ENCODE measurements at places on chromosomes 5 and 9.

DNA sequence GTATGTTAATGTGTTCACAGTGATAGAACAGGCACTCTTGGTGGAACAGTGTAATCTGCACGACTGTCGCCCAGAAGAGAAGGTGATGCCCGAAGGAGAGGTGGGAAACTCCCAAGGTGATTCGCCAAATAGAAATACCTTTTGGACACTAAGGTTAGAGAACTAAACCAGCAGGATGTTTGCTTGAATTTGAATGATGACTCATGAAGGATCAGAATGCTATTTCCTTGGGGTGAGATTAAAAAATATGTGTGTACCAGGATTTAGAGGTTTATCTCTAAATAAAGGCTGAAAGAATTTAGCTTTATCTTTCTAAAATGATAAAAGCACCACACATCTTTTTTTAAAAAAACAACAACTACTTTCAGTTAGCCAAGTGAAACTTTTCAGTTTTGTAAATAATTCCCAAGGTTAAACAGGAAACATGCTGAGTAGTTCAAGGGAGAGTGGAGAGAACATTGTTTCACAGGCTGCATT lies 297.4 kb upstream of the TAS2R1 start:
- DNase-seq = no peak

DNA sequence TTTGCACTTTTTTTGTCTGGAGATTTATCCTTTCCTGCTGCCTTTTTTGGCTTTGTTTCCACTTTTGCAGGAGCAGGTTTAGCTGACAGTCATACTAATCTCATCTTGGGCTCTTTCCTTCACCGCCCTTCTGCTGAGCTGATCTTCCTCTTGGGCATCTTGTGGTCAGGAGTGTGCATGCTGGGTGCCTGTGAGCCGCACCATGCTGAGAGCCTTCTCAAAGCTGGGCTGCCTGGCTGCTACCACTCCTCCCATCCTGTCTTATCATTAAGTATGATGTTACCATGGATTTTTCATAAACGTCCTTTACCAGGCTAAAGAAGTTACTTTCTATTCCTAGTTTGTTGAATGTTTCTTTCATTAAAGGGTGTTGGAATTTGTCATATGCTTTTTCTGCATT lies 49.5 kb upstream of the MCCC2 start:
- no peak for DNase-seq

DNA sequence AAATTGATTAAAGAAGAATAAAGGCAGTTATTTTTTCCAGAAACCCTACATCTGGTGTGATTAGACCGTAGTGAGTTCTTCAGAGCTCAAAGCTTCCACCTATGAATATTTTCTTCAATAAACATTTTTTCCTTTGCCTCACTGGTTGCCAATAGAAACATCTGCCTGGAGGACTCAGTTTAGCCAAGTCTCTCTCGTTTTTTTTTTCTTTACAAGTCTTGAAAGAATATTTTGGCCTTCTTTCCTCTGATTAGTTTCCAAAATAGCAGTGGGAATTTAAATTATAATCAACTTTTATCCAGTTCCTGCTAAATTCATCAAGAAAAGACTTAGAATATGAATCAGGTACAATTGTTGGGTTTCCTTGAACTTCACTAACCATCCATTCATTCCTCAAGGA lies 897.5 kb downstream of the TLE1 start:
- no peak for DNase-seq

GRCh38 chr9:97721396-97721795 lies 24.3 kb upstream of the XPA start:
- DNase-seq = no peak

GRCh38 chr5:60668686-60669304 lies 31.2 kb downstream of the DEPDC1B start:
- DNase-seq = no peak

DNA sequence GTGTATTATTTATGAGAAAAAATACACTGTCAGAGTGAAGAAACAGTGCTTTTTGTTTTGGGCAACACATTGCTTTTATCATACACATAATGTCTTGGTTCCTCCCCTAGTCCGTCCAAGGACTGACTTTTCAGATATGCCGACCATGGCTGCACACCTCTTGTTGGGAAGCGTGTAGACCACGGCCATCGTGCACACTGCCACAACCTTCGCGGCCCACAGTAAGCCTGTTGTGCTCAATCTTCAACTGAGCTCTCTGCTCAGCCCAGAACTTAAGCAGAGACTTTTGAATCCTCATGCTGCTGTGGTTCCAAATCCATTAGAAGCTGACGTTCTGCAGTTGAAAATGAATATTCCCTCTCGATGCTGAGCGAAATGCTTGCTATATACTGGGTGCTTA lies 157.6 kb upstream of the IRX2 start:
- no peak for DNase-seq

DNA sequence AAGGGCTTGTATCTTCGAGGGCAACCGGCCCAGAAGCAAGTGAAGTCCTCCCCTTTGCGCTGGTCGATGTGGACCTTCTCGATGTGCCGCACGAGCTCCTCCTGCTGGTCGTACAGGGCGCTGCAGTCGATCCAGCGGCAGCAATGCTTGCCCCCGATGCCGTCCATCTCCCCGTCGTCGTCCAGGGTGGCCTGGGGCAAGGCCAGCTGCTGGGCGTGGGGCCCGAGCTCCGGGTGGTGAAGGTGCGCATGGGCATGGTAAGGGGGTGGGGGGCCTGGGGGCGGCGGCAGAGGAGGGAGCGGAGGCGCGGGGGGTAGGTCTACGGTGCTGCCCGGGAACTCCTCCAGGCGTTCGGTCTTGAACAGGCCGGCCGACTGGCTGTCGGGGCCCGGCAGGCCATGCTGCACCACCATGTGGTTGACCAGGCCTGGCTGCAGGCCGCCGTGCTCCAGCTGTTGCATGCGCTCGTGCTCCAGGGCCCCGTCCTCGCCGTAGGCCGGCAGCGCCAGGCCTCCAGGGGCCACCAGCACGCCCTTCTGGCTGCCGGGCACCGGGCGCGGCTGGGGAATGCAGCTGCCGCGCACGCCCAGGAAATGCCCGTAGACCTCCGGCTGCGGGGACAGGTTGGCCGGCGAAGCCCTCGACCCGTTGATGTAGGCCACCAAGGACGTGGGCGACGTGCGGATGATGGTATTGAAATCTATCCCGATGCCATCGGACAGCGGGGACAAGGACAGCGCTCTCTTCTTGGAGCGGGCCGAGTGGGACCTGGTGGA lies 181.8 kb downstream of the GLIS3 start:
- DNase-seq = no peak

DNA sequence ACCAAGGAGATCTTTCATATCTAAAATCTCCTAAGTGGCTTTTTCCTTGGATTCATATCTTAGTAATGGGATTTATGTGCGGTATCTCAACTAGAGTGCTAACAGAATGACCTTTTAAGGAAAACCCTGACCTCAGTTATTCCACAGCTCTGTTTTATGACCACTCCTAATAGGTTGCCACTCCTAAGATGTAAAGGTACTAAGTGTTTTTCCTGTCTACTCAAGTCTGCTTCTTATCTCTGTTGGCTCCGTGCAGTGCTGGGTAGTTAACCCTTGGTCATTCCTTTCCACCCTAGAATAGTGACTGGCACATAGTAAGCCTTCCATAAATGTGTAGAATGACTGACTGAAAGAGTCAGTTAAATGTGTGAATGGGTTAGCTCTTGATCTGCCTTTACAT lies 161.4 kb downstream of the DOCK2 start:
- DNase-seq = no peak

DNA sequence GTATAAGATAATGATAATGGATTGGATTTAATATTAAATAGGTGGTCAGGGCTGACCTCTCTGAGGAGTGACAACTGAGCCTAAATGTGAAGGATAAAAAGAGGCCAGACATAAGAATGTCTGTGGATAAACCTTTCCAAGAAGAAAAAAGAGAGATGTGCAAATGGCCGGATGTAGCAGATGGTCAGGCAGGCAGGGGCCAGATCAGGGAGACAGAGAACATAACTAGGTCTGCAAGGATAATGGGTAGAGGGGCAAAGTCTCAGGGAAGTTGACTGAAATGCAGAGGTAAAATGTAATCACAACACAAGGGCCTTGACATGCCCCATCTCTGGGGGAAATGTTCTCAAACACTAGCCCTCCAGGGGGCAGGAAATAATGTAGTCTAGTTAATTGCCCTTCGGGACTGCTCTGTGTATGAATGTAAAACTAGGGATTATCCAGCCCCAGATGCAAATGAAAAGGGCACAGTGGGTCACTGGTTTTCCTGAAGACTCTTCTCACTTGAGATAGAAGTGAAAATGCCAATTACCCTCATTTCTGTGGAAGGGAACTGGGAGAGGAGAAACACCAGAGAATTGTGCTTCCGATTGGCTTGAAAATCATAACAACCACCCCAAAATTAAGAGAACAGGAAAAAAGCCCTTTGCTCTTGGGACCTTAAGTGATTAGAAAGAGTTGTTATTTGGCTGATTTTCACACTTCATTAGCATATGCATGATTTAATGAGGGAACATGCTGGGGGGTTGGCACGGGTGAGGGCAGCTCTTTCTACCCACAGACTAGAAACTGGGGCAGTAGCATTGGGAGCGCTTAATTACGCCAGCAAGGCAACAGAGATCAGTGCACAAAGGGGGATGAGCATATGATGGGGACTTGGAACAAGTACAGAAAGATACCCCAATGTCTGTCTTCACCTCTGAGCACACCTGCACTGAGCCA lies 88.6 kb downstream of the PPP2R2B start:
- no peak for DNase-seq

- DNase-seq = no peak
These were observed 50.4 kb upstream of the FAM170A start for GRCh38 chr5:119578937-119579336.

- no peak for DNase-seq
These were observed 23.1 kb downstream of the SLC25A25 start for GRCh38 chr9:128091144-128091543.

- DNase-seq = no peak
These were observed 314.0 kb downstream of the NDUFS4 start for GRCh38 chr5:53874409-53874808.

GRCh38 chr5:136001466-136001981 lies 27.3 kb upstream of the TGFBI start:
- no peak for DNase-seq

DNA sequence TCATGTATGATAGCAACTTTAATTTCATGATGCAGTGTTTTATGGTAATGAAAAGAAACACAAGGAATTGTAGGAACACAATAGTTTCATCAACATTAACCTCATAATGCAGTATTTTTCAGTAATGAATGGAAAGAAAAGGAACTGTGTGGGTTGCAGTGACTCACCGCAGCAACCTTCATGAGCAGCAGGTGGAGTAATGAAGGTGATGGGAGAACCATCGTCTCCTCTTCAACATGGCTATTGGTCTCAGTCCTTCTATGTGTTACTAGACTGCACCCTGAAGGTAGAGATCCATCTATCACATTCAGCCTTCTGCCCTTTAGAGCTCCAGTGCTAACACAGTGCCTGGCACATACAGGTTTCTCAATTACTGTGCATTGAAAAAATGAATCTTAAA lies 58.0 kb downstream of the TMEM215 start:
- DNase-seq = no peak

- no peak for DNase-seq
These were observed 45.9 kb downstream of the ABCA1 start for GRCh38 chr9:104882086-104882485.

DNA sequence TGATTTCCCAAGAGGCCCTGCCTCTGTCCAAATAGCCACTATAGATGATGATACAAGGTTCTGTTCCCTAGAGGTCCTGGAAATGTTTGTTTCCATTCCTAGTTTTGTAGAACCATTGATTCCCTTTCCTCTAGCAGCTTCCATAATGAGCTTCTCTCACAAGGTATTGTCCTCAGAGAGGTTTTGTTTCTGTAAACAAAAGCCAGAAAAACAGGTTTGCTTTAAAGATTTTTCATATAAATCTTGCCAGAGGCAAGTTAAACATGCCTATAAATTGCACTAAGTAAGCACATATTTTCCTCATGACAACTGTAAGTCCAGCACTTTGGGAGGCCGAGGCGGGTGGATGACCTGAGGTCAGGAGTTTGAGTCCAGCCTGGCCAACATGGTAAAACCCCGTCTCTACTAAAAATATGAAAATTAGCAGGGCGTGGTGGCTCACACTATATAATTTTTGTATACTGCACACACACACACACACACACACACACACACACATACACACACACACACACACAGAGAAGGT lies 1787.7 kb downstream of the EFNA5 start:
- peak; percentile 23 for DNase-seq

DNA sequence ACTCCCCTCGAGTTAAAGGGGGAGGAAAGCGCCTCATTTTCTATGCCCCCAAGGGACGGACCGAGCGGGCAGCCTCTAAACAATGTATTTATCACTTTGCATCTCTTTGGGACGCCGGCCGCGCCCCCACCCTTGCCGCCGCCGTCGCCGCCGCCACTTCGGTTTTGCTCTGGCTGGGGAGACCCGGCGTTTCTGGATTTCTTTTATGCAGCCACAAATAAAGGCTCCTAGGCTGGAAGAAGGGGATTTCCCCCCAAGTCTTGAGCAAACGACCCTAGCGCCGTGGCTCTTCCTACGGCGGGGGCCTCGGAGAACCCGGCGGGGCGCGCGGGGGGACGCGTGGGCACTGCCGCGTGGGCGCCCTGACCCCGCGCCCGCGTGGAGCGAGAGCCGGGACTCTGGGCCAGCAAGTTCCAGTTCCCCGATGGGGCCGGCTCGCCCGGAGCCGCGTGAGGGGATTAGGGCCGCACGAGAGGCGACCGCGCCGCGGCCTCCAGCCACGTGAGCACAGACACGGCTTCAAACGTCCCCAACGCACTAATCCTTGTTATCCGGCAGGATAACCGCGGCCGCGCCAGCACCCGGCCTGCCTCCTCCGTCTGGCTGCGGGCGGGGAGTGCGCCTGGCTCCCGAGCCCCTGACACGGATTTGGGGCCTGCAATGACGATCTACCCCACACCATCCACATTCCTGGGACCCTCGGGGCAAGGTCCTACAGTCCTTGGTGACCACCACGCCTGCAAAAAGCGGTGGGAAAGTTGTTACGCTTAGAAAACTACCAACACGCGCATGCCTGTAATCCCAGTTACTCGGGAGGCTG lies 7.9 kb upstream of the NEUROG1 start:
- no peak for DNase-seq

- DNase-seq = peak; percentile 16
These were observed 63.5 kb downstream of the ZNF474 start for GRCh38 chr5:122192497-122193496.

GRCh38 chr5:36792560-36793180 lies 83.9 kb upstream of the NIPBL start:
- no peak for DNase-seq

GRCh38 chr9:27085456-27085855 lies 23.6 kb upstream of the TEK start:
- DNase-seq = no peak

- no peak for DNase-seq
These were observed 55.9 kb upstream of the MYO10 start for GRCh38 chr5:16992006-16992405.

- no peak for DNase-seq
These were observed 139.0 kb upstream of the CDH6 start for GRCh38 chr5:31054453-31054852.

DNA sequence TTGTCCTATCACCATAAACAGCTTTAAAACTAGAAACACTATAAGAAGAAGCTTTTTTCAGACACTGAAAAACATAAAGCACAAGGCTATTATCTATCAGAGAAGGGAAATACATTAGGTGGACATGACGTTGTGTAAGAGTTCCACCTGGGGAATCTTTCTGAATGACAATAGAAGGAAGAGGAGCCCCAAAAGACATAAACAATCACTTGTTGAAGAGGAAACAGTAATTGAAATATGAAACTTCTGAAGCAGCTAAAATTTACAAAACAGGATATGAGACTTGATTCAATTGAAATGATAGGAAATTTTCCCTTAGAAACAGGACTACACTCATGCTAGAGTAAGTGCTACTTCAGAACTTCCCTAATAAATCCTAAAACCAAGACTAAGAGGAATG lies 933.6 kb downstream of the EFNA5 start:
- no peak for DNase-seq
